Neural progenitor cell (in vitro differentiated cells): ENCODE measurements at places on chromosomes 1 and 21. TPM values are rescaled to one million over a fixed set of nuclear protein-coding genes. Genes with fewer than 3 reads are reported as not detected.

OR2L3 gene
- total RNA-seq = not detected in 2 replicates

DCDC2B gene
- total RNA-seq = not detected in 2 replicates

HES5 gene
- 6.4 and 28.2 TPM in 2 replicates for total RNA-seq

GPR61 gene
- 0.71 and 1.4 TPM in 2 replicates for total RNA-seq

CD53 gene
- not detected in 2 replicates for total RNA-seq

KRTAP19-3 gene
- total RNA-seq = not detected in 2 replicates
